ENCODE measurements at places on chromosomes 13 and 19. TPM values are rescaled to one million over a fixed set of nuclear protein-coding genes. Genes with fewer than 3 reads are reported as not detected.

- no peak for DNase-seq
These were observed 7.5 kb upstream of the TSHZ3 start for GRCh38 chr19:31356587-31357314.

GRCh38 chr19:56769650-56770049 is 70.9 kb downstream of the PEG3 start:
- DNase-seq, result no peak

DNA sequence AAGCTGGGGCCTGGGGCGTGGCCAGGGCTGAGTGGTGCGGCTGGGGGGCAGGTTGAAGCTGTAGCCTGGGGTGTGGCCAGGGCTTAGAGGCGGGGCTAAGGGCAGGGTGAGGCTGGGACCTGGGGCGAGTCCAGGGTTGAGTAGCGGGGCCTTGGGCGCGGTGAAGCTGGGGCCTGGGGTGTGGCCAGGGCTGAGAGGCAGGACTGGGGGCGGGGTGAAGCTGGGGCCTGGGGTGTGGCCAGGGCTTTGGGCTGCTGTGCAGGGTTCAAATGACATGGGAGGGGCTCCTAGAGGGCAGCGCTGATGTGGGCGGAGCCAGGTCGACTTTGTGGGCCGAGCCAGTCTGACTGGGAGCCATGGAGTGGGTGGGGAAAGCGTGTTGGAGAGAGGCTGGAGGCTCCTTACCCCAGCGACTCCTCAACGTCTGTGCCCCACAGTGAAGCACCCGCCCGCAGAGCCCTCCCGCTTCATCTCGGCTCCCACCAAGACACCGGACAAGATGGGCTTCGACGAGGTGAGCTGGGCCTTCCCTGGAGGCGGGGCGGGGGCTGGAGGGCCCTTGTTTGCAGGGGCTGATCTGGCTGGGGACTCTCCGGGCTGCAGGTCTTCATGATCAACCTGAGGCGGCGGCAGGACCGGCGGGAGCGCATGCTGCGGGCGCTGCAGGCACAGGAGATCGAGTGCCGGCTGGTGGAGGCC is 21.5 kb downstream of the COLGALT1 start:
- peak; percentile 68 for DNase-seq

DNA sequence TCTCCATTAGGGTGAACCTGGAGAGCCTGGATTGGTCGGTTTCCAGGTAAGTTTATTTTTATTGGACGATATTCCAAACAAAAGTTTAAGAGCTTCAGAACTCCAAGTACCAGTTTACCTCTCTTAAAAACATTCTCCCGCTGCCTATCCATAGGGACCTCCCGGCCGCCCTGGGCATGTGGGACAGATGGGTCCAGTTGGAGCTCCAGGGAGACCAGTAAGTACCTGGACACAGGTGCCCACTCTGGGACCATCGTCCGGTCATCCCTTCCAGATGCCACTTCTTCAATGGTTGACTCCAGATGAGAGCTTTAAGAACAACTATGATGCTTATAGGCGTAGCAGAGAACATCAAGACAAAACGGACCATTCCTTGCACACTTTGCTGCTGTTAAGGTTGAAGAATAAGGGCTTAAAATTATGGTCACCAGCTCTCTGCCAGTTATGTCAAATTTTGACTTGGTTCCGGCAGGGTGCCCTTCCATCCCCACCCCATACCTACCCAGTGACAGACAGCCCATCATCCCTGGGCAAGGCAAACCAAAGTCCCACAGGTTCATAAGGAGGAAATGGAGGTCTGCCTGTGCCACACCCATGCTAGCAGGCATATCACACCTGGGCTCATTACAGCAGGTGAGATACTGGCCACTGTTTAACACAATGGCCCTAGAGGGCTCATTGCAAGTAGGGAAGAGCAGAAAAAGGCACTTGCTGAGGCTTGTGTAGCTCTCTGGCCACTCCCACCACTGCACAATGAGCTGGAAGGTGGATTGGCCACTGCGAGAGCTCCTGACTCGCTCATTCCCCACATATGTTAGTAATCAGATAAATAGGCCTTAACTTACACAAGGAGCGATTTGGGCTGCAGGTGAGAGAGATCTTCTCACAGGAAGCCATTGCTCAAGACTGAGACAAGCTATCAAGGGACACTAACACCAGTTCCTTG is 123.6 kb downstream of the COL4A2 start:
- no peak for DNase-seq

DNA sequence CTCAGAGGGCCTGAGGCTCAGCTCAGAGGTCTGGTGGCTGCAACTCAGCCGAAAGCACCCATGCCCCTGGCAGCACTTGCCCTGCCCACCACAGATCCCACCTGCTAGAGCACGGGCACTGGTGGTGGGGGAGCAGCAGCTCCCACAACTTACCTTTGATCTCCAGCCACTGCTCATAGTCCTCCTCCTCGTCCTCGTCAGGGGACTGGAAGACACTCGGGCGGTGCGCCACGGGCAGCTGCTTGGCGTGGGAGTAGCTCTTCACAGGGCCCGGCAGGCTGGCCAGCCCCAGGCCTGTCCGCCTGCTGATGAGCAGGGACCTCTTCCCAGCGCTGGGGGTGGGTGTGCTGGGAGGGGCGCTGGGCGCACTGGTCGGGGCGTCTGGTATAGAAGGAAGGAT is 14.6 kb downstream of the SUGP1 start:
- DNase-seq, result no peak

DNA sequence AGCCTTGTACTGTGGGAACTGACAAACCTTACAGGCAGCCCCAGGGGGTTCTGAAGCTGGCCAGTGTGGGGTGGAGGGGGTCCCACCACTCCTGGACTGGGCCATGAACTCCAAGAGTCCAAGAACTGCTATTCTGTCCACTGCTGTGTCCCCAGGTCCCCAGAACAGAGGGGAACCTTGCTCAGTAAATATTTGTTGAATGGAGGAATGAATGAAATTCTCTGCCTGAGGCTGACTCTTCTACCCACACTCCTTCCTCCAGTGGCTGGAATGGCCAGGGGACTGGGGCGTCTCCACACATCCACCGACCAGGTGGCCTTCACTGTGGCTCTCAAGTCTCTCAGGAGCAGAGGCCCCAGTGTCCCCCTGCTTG is 11.6 kb downstream of the WIZ start:
- DNase-seq, result no peak

GRCh38 chr19:40690050-40690692 is at the start of gene NUMBL:
TSS of gene NUMBL (minus strand) at chr19:40690651. CDS start at chr19:40690483, 168 bp downstream.
- DNase-seq, result peak; percentile 92

- no peak for DNase-seq
These were observed 53.4 kb downstream of the LATS2 start for GRCh38 chr13:21008026-21008425.

STRN4 gene
- total RNA-seq, result 41.9 TPM

MEF2B gene
- 0.72 TPM for total RNA-seq

PRKD2 gene
- 9.6 TPM for total RNA-seq

B3GNT8 gene
- total RNA-seq, result not detected

EDDM13 gene
- total RNA-seq, result not detected

C1QTNF9 gene
- 1.4 TPM for total RNA-seq

Measured in umbilical cord (tissue), 2 donors.